ENCODE measurements at places on chromosomes 7 and 10.
A peak's percentile ranks its signal among the peaks of the same experiment; 100 is the strongest.

DNA sequence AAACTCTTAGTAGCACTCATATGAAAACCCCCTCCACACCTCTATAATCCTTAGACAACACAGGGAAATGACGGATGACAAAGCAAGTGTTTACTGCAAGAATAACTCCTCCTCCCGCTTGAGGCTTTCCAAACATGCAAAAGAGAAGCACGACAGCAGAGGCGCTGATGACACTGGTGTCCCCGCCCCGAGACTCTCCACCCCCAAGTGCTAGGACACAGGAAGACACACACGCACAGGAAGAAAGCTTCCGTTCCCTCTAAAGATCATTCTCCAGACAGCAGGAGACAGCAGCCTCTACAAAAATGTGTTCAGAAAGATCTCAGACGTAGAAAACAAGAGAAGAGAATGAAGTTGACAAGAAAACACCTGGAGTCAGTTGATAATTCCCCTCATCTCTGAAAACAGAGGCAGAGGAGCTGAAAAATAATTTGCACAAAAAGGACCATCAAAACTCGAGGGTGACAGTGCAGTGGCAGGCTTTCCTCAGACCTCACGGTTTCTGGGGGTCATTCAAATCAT is 90.2 kb downstream of the DLG5 start:
- peak; percentile 77 for DNase-seq

GRCh38 chr7:55965805-55966421 is 1.5 kb downstream of the NIPSNAP2 start:
- no peak for DNase-seq

DNA sequence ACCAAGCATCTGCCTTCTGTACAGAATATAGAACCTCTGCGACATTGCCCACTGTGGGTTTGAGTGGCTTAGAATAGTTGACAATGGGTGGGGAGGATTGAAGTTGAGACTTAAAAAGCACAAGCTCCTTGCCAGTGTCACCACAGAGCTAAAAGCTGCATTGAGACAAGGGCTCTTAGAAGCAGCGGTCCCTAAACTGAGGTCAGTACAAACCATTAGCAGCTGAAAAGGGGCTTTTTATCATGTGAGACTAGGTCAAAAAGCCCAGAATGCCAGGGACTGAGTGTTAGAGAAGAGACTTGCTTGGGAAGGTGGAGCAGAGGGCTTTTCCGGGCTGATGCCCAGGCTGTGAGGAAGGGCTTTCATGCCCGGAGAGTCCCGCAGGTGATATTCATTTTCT is 91.3 kb downstream of the POU6F2 start:
- DNase-seq = no peak

DNA sequence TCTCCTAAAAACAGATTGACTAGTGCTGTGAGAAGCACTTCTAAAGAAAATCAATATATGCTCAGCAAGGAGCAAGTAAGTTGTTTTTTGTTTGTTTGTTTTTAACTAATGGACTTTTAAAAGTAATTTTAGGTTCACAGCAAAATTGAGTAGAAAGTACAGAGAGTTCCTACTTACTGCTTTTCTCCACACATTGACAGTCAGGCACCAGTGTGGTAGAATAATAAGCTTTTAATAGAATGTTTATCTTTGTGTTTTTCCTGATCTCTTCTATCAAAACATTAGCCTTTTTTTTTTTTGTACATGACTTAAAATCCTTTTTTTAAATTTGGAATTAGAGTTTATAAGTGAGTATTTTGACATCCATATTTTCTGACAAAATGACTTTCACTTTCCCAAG is 28.0 kb downstream of the MINPP1 start:
- DNase-seq = no peak

- DNase-seq = no peak
Measured at GRCh38 chr7:14850039-14850438, 52.5 kb downstream of the DGKB start.

DNA sequence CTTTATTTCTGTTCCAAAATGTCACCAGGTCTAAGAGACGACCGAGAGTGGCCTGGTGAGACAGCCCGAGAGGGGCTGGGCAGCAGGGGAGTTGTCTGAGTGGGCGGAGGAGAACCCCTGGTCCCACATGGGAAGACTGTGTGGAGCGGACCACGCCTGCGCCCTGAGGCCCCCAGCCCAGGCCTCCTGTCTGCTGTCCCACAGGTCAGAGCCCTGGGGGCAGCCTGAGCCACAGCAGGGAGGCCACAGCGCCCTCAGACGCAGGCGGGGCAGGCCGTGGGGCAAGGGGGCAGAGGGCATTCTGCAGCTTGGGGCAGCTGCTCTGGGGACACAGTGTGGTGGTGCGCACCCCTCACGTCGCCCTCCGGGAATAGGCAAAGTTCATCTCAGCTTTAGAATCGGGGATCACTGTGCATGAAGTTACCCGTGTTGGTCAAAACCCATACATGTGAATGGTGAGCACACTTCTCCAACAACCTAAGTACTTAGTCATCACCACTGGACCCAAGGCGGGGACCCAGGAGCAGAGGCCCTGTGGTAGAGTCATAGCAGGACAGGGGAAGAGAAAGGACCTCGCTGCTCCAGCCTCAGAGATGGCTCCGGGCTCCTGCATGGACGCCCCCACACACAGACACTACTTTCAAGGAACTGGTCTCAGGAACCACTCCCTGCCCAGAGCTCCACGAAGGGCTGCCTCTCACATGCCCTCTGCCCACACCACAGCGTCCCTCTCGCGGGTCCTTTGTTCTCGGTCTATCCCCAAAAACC is 214.7 kb downstream of the ELFN1 start:
- DNase-seq = no peak

- DNase-seq = no peak
Measured at GRCh38 chr7:99557196-99557607, 1.2 kb upstream of the ZNF655 start.

DNA sequence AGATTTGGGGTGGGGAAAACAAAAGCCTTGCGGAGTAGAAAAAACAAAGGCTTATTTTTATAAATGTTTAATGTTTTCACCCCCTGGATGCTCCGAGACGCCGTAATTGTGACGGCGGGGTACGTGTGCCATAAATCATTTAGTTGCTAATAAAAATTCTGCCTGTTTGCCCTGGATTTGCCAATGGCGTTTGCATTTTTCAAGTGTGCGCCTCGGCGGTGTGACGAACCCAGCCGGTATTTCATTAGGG is 2.5 kb upstream of the TNRC18 start:
- no peak for DNase-seq

GRCh38 chr10:107420196-107420595 is 255.7 kb upstream of the SORCS1 start:
- DNase-seq = no peak

DNA sequence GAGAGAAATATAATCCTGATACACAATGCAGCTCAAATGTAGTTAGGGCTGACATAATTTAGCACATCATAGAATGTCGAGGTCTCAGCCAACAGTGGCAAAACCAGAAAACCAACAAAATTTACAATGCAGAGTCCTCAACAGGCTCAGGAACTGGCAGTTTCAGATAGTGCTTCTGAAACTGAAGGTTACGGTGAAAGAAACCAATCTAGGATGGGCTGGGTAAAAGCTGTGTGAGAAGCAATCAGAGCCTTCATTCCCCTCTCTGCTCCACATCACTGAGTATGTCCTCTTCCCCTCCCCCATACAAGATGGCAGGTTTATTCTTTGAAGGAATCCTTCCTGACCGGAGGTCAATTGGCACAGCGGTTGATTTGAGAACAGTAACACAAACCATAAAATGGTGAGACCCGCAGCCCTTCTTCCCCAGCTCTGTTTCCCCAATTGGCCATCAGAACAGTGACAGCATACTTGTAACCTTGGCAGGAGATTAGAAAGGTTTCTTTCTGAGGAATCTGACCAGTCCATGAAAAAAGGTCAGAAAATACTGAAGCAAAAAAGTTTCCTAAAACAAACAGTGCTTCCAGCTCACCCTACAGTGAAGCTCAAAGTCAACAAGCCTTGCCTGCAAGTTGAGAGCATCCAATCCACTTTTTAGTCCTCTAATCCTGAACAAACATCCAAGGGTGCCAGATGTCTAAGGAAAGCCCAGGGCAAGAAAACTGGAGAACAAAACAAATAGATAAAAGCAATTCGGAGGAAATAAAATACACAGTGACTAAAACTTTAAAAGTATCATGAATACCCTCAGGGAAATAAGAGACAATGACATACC is 53.9 kb upstream of the IL6 start:
- DNase-seq = no peak

GRCh38 chr10:71438761-71439160 is 42.0 kb downstream of the CDH23 start:
- no peak for DNase-seq

DNA sequence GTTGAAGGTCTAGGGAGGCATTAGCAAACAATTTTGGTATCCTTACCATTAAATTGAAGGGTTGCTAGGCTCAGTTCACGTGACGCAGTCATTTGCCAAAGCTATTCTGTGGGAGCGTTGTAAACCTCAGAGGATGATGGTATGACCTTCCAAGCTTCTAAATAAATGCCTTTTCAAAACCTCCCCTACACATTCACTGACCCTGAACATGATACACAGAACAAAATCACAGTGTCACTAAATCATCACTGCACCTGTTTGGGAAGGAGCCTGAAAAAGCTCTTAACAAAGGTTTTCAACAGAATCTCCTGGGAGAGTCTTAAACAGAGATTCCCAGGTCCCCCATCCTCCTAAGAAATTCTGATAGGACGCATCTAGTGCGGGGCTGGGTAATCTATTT is 13.2 kb upstream of the CCDC172 start:
- no peak for DNase-seq

- DNase-seq = no peak
Measured at GRCh38 chr10:101631821-101632475, 43.8 kb downstream of the DPCD start.

GRCh38 chr7:152481082-152481481 is 45.3 kb upstream of the KMT2C start:
- no peak for DNase-seq

- no peak for DNase-seq
Measured at GRCh38 chr10:11881477-11882417, 58.6 kb downstream of the PROSER2 start.

- DNase-seq = no peak
Measured at GRCh38 chr10:21637795-21638194, 103.8 kb downstream of the MLLT10 start.

GRCh38 chr10:117175901-117176534 is 21.3 kb upstream of the KCNK18 start:
- peak; percentile 17 for DNase-seq

All from T-helper 22 cell (primary cell).